ENCODE measurements at places on chromosomes 13 and 19.

- peak; percentile 1 for DNase-seq
Measured at GRCh38 chr19:53308339-53308811, 25.2 kb upstream of the ZNF845 start.

GRCh38 chr13:70311191-70311590 lies 202.9 kb upstream of the KLHL1 start:
- DNase-seq, result no peak

DNA sequence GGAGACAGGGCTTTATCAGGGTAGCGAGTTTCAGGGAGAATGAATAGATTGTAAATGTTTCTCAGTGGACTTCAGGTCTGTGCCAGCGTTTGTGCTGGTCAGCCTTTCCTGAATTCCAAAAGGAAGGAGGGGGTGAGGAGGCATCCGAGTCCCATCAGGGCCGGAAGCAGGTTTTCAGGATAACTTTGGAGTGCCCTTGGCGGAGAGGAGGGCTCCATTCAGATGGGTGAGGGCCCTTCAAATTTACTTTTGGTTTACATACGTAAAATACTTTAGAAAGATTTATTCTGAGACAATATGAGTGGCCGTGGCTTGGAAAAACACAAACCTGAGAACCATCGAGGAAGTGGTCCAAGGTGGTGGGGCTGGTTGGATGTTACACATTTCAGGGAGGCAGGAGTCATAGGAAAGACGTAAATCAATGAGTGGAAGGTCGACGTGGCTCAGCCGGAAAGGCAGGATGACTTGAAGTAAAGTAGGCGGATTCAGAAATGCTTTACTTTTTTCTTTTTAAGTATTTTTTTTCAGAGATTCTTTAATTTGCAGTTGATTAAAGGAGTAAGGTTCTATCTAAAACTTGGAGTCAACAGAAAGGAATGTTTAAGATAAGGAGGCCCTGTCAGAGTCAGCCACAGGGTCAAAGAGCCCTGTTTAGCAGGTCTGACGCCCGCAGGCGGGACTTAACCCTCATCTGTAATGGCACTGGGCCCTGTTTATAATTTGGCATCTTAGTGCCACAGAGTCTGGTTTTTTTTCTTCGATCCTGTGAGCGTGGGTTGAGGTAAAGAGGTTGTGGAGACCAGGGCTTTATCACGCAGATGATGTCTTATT lies 32.8 kb downstream of the ATP11A start:
- DNase-seq, result no peak

DNA sequence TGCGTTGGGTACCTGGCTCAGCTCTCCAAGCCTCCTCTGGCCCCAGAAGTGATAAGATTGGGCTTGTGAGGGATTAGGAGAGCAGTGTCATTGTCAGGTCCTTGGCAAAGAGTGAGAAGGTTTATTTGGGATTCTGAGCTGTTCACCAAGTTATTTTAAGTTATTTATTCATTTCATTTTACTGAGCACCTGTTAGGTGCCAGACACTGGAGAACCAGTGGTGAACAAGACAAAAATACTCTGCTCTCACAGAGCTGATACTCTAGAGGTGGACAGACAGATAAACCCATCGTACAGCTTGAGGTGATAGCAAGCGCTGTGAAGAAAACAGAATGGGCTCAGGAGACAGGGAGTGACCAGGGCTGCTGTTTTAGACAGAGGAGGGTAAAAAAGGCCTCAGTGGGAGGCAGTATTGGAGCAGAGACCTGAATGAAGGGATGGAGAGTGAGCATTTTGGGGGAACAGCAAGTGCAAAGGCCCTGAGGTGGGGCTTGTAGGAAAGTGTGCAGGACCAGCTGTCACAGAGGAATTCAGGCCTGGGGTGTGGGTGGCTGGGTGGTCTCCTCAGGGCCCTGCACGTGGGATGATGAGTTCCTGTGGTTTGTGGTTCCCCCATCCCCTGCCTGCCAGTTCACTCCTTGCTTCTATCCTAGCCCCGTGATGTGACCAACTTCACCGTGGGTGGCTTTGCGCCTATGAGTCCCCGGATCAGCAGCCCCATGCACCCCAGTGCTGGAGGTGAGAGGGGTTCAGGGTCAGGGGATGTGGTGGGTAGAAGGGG lies 8.7 kb upstream of the TIMM50 start:
- no peak for DNase-seq

DNA sequence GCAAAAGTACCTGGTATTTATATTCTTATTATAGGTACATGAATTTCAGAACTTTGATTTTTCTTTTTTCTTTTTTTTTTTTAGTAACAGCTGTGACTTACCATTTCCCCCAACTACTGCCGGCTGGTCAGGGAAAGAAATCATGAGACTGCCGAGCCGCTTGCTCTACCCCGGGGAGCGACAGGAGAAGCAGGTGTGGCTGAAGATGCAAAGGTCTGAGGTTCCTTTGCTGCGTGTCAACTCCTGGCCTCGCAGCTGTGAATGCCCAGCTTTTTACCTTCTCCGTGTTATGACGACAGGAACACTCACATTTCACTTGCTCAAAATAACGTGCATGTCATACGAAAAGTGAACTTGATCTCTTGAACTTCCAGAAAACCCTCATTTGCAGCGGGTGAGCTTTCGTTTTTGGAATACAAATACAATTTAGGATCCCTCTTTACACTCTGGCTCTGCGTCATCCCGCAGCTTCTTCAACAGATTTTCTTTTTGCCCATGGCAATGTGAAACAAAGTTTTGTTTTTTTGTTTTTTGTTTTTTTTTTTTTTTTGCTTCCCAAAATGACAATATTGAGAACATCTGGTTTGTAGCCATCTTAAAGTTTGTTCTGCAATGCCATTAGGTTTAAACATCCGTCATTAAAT lies 117.9 kb downstream of the EFNB2 start:
- DNase-seq, result no peak

GRCh38 chr13:27112006-27112405 lies 59.6 kb downstream of the USP12 start:
- no peak for DNase-seq

DNA sequence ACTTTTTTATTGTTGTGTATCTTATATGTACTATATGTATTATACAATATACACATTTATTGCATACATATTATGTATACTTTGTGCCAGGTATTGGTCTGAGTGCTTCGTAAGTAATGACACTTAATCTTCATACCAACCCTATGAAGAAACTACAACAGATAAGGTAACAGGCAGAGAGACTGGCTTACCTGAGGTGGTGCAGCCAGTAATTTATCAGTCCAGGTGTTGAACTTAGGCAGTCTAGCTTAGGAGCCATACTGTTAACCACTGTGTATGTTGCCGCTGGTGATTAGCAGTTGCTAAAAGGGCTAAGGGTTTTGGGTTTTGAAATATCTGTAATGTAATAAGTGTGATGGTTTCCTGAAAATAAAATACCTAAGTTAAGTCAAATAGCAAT lies 53.6 kb upstream of the KCTD4 start:
- DNase-seq, result no peak

DNA sequence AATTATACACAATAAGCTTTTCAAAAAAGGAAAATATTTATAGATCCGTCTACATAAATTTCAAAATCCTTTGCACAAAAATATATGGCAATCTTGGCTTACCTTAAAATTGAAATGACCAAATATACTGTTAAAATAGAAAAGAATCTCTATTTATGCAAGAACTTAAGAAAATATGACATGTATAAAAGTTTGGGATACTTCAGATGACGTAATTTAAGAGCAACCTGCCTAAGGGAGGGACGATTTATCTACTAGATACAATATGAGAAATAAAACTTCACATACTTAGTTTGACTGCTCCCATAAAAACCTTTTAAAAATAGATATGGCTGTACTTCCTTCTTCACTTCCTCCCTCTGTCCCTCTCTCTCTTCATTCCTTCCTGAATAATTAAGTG lies 587.3 kb upstream of the SPRY2 start:
- DNase-seq, result no peak
